Activated naive CD4-positive, alpha-beta T cell treated with anti-CD3 and anti-CD28 coated beads, Interleukin-2, amount 10 ng/mL, durations not matched to agents 7 days and 5 days (primary cell): ENCODE measurements at places on chromosomes 1 and 21.

DNA sequence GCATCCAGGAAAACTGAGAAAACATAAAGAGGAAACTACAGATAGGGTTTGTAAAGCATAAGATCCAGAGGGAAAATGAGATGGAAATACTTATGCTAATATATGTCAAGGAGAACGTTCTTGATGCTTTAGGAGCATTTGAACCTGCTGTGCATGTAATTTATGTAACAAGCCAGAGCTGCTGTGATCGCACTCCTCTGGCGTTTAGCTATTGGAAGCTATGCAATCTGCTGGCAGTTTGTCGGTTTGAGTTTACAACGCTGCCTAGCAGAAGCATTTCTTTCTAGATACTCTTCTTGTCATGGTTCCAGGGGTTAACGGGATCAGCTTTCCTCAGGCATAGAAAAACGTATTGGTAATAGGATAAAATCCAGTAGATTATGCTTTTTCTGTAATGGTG, 182.7 kb downstream of the KCNH1 start:
- DNase-seq = no peak

- DNase-seq = no peak
Measured at GRCh38 chr1:84000196-84000885, 1.4 kb upstream of the TTLL7 start.

GRCh38 chr1:115230281-115230680, 107.8 kb downstream of the NGF start:
- DNase-seq = no peak

DNA sequence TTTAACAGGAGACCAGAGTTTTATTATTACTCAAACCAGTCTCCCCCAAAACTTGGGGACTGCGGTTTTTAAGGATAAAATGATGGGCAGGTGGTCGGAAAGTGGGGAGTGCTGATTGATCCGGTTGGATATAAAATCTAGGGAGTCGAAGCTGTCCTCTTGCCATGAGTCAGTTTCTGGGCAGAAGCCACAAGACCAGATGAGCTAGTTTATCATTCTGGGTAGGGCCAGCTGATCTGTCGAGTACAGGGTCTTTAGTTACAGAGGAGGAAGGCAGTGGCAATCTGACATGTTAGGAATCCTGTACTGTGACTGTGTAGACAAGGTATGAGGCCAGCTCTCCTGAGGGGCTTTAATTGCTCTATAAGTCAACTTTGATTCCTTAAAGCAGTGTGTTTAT, 22.9 kb upstream of the FOXE3 start:
- DNase-seq = no peak

DNA sequence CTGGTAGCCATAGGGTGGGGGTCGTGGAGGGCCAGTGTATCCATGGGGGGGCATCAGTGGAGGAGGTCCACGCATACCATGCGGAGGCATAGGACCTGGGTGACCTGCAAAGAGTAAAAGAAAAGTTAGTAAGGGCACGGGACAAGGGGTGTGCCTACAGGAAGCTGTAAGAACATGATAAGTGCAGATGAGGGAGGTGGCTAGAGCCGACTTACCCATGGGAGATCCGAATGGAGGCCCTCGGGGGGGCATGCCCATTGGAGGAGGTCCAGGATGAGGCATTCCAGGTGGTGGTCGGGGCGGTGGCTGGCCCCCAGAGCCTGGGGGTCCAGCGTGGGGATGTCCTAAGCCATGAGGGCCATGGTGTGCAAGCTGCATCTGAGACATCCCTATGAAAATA, 4.0 kb downstream of the SF3B4 start:
- DNase-seq = no peak

- DNase-seq = no peak
Measured at GRCh38 chr1:224149709-224150108, 33.3 kb upstream of the DEGS1 start.

DNA sequence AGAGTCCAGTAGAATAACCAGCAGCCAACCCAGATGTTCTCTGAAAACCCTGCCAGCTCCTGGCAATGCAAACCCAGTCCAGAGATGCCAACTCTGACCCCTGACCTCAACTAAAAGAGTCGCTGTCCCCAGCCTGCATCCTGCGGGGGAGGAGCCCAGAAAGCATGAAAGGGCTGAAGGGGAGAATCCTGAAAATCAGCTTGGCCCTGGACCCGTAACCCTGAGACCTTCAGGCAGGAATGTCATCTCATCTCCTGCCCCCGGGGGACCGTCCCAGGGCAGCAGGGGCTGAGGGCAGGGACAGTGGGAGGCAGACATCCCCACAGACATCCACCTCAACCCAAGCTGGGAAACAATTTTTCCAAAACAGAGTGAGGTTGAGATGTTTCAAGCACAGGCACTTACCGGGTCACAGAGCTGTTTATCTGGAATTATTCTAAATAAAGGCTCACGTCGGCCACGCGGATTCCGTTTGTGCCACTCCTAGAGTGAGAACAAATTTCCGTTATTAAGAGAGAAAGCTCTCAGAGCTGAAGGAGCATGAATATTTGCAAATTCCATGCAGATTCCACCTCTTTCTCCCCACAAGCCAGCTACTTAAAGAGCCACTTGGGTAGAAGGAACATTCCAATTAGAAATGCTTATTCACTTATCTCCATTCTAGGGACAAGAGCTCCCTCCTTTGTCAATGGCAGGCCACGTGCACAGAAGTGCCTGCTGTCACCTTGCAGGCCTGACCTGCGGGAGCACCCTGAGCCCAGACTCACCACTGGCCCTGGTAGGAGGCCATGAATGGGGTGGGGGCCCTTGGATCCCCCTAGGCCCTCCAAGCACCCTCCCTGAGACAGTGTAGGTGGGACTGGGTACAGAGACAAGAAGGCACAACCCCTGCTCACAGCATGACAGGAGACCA, 240.1 kb downstream of the NPHP4 start:
- DNase-seq = no peak

DNA sequence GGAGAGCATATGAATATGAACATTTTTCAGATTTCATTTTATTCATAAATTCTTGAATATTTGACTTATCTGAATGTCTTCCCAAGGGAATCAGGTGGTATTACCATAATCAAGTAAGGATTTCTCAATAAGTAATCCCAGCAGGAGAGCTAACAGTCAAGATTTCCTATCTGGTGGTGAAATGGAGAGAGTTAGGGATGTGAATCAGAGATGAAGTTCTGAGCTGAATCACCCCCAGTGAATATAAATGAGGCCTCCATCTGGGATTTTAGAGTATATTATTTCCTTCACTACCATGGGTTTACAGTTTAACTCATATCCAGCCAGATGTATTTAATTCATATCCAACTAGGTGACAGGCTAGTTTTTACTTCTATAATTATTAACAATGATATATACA, 61.5 kb upstream of the RGS2 start:
- DNase-seq = no peak

DNA sequence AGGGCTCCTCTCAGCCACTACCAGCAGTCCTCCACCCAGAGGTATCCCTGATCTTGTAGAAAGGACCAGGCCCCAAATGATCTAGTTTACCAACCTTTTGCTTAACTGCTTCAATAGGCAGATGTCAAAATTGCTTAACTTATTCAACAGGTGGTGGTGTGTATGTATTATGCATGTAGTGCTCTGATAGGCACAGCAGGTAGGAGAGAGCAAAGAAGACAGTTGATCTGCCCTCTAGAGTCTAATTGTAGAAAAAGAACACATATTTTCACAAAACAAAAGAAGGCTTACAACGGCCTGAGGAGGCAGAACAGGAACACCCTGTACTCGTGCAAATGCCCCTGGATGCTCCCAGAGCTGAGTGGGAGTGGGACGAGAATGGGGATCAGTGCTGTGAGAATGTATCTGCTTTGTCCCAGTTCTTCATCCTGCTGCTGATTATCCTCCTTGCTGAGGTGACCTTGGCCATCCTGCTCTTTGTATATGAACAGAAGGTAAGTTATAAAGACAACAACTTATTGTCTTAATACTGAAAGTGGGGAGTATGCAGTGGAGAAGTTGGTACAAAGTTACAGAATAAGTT, 21.1 kb downstream of the CD53 start:
- no peak for DNase-seq

- no peak for DNase-seq
Measured at GRCh38 chr21:36904093-36904666, 62.3 kb downstream of the HLCS start.

- DNase-seq = peak; percentile 64
Measured at GRCh38 chr1:159798893-159799292, 3.3 kb upstream of the FCRL6 start.

GRCh38 chr21:24225431-24225830, 1381.8 kb downstream of the MRPL39 start:
- DNase-seq = no peak

- DNase-seq = no peak
Measured at GRCh38 chr1:8985915-8986813, 40.1 kb downstream of the SLC2A7 start.

GRCh38 chr1:165369255-165369848, 12.8 kb upstream of the LMX1A start:
- peak; percentile 69 for DNase-seq

GRCh38 chr1:54807756-54808155, 6.6 kb upstream of the TTC22 start:
- DNase-seq = no peak

- DNase-seq = no peak
Measured at GRCh38 chr21:16476056-16476825, 746.5 kb downstream of the USP25 start.

DNA sequence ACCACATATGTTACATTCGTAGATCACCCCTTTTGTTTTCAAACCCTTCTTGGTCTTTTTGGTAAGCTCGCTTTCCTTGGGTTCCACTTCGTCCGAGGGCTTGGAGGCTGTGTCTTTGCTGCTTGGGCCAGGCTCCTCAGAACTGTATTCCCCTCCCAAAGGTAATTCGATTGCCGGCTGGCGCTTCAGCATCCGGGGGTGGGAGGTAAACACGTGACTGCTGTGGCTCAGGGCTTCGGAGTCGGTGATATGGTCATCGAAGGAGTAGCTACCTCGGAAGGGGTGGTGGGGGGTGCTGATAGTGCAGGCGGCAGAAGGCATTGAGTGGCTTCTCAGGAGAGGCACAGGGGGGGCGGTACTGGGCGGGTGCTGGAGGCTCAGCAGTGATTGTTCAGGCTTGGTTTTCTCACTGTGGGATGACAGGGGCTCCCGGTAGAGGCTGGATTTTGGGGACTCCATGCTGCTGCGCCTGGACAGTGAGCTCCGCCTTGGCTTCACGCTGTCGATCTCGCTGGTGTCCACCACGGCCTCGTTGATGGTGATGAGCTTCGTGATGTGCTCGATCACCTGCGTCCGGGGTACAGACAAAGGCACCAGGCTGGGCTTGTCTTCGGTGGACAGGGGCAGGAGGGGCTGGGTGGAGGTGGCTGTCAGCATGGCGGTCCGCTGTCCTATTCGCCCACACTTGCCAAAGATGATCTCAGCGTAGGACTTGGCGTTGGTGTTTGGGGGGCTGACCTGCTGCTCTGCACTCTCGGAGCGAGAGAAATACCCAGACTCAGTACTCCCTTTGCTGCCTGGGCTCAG, 98.6 kb upstream of the EDN2 start:
- DNase-seq = no peak

GRCh38 chr1:234047123-234047522, 142.6 kb downstream of the SLC35F3 start:
- DNase-seq = no peak

- DNase-seq = no peak
Measured at GRCh38 chr1:154501423-154502065, 475 bp upstream of the TDRD10 start.

GRCh38 chr1:62381831-62382657, 54.8 kb upstream of the USP1 start:
- no peak for DNase-seq

DNA sequence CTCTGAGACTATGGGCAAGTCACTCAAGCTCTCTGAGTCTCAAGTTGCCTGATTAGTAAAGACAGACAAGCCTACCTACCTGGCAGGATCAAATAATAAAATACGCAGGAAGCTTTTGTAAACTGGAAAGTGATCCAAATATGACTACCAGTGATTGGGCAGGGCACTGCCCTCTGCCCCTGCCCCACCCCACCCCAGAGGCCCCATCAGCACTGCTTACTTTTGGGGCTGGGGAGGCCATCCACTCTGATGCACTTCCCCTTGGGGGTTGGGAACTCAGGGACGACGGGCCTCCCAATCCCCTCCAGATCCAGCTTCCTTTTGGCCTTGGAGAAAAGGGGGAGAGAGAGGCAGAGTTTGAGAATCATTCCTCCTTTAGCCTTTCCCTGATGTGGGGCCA, 6.9 kb downstream of the E2F2 start:
- DNase-seq = no peak

GRCh38 chr1:35406103-35406502, 137.6 kb downstream of the ZMYM4 start:
- no peak for DNase-seq

- peak; percentile 54 for DNase-seq
Measured at GRCh38 chr21:45109831-45110492, 35.6 kb downstream of the ADARB1 start.

GRCh38 chr1:53583868-53584776, 124.9 kb downstream of the DMRTB1 start:
- no peak for DNase-seq

DNA sequence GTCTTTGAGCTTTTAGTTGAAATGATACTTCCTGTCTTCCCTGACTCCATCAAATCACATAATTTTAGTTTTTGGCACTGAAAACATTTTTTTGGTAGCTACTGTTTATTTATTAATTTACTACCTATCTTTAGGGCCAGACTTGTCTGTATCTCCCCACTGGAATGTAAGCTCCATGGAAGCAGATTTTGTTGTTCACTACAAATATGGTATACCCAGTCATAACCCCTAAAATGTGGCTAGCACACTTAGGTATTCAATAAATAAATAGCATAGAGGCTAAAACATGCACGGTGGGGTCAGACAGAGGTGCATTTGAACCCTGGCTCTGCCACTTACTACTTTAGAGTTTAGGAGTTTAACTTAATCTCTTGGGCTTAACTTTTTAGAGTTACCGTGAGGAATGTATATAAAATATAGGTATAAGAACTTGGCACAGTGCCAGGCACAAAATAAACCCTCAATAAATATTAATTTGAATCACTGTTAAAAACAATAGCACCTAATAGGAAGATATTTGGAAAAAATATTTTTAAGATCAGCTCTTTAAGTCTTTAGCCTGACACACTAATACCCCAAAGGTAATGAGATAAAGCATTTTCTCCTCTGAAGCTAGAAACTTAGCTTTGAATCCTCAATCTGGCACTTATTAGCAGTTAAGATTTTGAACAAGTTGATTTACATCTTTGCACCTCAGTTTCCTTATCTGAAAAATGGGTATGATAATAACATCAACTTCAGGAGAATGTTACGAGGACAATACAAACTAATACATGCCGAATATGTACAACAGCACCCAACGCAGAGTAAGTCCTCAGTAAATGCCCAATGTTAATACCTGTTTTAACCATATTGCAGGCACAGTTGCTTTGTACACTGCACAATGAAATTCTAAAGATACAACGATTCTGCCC, 59.6 kb upstream of the HP1BP3 start:
- DNase-seq = no peak

DNA sequence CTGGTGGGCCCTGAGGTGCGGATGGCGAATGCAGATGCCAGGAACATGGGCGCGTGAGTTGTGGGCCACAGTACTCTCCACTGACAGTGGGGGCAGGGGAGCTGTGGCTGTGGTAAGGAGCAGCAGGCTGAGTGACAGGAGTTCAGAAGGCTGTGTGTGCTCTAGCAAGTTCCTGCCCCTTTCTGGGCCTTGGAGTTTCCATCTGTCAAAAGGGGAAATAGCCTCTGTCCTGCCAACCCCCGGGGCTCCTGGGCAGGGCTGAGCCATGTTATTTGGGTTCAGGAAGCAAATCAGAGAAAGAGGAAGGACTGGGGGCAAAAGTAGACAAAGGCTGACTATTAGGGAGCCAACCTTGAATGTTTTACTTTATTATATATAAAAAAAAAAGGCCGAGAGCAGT, 19.5 kb upstream of the MFN2 start:
- no peak for DNase-seq

- peak; percentile 55 for DNase-seq
Measured at GRCh38 chr1:167090314-167090942, at the start of gene GPA33. Gene GPA33, minus strand, starts transcription at chr1:167090377. Its CDS starts 90 bp downstream, at chr1:167090287.

GRCh38 chr1:197986817-197987216, 69.6 kb downstream of the LHX9 start:
- DNase-seq = no peak
